AG09309 (cell line): ENCODE measurements at places on chromosomes 12 and 14.

DNA sequence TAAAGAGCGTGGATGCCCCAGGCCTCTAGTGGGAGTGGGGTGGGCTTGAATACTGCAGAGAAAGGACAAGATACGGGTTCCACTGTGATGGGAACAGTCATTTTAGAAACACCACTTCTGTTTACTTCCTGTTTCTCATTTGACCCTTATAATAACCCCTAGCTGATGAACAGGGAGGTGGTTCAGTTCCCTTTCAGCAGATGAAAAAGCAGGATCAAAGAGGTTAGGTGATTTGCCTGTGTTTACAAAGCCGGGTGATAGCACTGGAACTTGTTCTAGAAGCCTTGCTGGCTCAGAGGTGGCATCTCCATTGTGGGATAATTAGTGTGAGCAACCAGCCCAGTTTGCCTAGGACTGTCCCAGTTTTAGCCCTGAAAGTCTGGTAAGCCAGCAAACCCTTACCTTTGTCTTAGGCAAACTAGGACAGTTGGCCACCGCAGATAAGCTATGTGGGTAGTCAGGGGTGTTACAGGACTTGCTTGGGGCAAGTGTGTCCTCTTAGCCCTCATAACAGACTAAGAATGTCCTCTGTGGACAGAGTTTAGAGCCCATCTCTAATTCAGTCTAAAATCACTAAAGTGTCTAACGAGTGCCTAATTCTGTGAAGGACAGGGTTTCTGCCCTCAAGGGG, 7.5 kb upstream of the LRP1-AS start:
- DNase-seq = no peak

- no peak for DNase-seq
Observed at GRCh38 chr12:78933014-78933413, 68.4 kb downstream of the SYT1 start.

DNA sequence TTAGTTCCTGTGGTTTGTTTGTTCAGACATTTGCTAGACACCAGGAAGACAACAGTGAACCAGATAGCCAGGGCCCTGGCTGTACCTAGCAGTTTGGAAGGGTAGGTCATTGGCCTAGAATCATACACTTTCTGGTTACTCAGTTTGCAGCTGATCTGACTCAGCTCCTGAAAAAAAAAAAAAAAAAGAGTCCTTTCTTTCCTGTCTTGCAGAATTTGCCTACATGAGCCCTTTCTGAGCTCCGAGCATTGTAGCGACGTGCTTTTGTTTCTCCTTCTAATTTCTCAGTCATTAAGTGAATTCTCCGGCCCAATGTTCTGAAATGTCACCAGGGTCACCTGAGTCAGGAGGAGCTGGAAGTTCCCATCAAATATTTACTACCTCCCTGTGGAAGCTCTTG, 2.4 kb downstream of the CABP1 start:
- DNase-seq = no peak

GRCh38 chr14:103316721-103317121, 17.3 kb upstream of the EIF5 start:
- DNase-seq = no peak
